Hippocampal formation (tissue), 2 donors: ENCODE measurements at places on chromosomes 12 and 14.

DNA sequence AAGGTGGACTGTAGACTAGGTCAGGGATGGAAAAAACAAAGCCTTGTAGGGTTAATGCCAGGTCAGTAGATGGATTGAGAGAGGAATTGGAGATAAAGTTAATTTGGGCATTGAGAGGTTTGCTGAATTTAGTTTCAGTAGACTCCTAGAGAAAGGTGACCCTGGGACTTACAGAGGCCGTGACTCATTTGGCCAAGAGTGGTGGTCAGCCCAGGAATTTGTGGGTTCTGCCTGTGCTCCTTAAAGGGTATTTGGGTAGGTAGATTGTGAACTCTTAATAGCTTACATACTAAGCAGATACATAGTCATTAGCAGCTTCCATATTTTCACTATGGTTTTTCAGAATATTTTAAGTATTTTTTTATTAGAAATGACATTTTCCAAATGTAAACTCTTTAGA, 21.8 kb downstream of the PLEKHA5 start:
- no peak for DNase-seq

- DNase-seq = no peak
Observed at GRCh38 chr14:75181293-75182062, 5.1 kb upstream of the TMED10 start.

- DNase-seq = no peak
Observed at GRCh38 chr14:54738009-54738408, 164.6 kb downstream of the GCH1 start.

GRCh38 chr12:53217051-53217930, 10.2 kb upstream of the ITGB7 start:
- no peak for DNase-seq

GRCh38 chr14:22691171-22691570, 47.0 kb upstream of the OR6J1 start:
- no peak for DNase-seq

DNA sequence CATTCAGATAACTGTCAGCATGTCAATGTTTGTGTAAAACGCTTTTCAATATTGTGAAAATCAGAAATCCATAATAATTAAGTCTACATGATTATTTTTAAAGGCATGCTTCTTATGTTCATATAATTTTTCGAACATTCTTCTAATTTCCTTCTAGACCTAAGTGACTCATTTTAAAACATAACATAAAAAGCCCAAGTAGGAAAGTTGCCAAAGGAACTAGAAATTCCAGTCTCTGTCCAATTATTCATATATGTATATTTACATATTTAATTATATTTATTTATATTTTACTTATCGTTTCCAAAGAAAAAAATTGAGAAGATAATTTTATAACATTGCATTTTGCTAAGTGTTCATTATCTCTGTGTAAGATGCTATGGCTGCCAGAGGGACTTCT, 110.4 kb downstream of the TMTC1 start:
- DNase-seq = no peak
